Activated CD4-positive, alpha-beta T cell treated with anti-CD3 and anti-CD28 coated beads, Interleukin-2, Interleukin-4, amounts not matched to agents 100 ng/mL and 50 ng/mL, durations not matched to agents 16 hours and 8 hours (primary cell): ENCODE measurements at places on chromosomes 11 and 22.
A peak's percentile ranks its signal among the peaks of the same experiment; 100 is the strongest.

GRCh38 chr11:76592025-76592914 is 78.3 kb downstream of the LRRC32 start:
- DNase-seq = peak; percentile 56

GRCh38 chr11:106011481-106011880 is 10.6 kb downstream of the MSANTD4 start:
- DNase-seq = no peak

DNA sequence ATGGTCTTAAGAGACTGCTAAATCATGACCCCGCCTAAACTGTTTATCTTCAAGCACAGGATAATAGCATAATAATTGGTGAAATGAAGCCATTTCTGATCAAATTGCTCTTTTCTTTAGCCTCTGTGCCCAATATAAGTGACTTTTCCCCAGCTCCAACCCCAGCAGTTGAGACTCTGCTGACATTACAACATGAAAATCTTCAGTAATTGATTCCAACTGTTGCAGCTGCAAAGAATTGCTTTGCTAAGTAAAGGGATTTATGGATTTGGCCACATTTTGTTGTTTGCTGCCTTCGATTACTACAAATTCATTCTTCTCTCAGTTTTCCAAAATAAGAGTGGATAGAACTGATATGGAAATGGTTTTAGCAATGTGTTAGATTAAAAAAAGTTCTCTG is 576.7 kb upstream of the LRRC4C start:
- DNase-seq = no peak

- DNase-seq = no peak
Measured at GRCh38 chr11:106047631-106048030, 25.6 kb upstream of the MSANTD4 start.

- no peak for DNase-seq
Measured at GRCh38 chr22:17047656-17048055, 37.1 kb upstream of the IL17RA start.

DNA sequence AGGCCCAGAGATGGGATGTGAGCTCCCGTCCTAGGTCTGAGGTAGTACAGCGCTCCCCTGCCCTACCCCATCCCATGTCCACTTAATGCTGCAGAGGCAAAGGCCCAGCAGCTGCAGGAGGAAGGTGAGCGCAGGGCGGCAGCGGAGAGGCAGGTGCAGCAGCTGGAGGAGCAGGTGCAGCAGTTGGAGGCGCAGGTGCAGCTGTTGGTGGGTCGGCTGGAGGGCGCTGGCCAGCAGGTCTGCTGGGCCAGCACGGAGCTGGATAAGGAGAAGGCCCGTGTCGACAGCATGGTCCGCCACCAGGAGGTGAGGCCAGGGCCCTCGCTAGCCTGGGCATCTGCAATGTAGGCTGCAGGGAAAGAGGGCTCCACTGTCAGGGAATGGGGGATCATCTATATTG is 15.2 kb downstream of the CCDC157 start:
- DNase-seq = no peak

GRCh38 chr11:118114266-118114665 is 27.5 kb upstream of the SMIM35 start:
- DNase-seq = no peak

- no peak for DNase-seq
Measured at GRCh38 chr11:12677131-12677530, 2.9 kb downstream of the TEAD1 start.

- DNase-seq = no peak
Measured at GRCh38 chr11:102467080-102467708, 14.6 kb upstream of the TMEM123 start.

GRCh38 chr11:69474736-69475135 is 6.7 kb upstream of the LINC01488 start:
- no peak for DNase-seq

DNA sequence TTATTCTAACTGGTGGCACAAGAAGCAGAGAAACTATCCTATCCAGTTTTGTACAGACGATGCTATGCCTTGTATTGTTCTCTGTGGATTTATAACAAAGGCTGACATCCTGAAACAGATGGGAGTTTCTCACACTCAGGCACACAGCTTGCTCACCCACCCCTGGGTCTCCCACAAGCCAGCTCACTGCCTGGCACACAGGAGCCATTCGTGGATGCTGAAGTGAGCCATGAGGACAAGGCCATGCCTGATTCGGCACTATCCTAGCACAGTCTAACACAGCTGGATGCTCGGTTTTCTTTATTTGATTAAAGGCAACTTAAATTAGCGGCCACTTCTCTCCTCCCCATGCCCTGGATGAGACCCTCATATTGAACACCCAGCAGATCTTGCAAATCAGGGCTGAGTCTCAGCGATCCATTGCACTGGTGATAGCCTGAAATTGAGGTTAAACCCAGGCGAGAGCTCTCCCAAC is 25.7 kb upstream of the TMPRSS4 start:
- no peak for DNase-seq

GRCh38 chr11:35650006-35650405 is 12.6 kb upstream of the TRIM44 start:
- DNase-seq = peak; percentile 4

DNA sequence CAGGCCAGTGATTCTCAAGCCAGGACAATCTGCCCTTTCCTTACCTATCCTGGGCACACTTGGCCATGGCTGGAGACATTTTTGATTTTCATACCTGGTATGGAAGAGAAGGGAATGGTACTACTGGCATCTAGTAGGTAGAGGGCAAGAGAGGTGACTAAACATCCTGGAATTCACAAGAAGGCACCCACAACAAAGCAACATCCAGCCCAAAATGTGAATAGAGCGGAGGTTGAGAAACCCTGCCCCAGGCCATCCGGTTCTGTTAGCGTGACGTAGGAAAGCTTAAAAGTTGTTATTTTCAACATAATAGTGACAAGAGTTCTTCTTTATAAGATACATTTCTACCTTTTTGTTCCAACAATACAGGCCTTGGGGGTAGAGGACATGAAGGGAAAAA is 114.9 kb upstream of the ALX4 start:
- no peak for DNase-seq

DNA sequence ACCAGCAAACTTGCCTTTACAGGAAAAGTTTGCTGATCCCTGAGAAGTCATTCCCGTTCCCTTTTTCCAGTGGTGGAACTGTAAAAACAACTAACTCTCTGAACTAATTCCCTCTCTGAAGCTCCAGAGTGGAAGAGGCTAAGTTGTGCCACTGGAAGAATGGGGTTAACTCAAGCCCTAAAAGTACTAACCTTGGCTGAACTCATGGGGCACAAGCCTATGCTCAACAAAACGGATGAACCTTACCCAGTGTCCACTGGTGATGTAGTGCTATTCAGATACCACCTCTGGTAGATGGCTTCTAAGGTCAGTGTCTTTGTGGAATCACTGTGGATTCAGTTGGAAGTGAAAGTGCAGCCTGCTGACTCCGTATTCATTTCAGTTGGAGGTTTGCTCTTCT is 59.9 kb upstream of the GNAZ start:
- no peak for DNase-seq

DNA sequence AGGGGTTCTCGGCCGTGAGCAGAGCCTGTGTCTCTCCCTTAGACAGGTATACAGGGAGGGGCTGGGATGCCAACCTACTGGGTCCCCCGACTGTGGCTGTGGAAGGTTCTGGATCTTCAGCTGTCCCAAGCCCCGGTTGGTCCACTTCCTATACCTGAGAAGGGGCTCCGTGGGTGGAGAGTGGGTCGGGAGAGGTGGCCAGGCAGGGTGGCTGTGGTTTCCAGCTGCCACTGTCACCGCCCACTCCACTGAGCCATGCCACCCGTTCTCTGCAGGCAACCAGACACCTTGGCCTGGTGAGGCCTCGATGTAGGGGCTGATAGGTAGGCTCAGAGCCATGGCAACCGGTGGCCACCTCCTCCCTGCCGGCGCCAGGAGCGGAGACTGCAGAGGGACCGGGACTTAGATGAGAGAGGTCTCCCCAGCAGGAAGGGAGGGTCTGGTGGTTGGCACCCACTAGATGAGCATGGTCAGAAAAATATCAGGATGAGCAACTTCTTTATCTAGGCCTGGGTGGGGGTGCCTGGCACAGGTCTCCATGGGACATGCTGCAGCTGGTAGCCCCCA is 53.8 kb downstream of the TRIOBP start:
- no peak for DNase-seq

DNA sequence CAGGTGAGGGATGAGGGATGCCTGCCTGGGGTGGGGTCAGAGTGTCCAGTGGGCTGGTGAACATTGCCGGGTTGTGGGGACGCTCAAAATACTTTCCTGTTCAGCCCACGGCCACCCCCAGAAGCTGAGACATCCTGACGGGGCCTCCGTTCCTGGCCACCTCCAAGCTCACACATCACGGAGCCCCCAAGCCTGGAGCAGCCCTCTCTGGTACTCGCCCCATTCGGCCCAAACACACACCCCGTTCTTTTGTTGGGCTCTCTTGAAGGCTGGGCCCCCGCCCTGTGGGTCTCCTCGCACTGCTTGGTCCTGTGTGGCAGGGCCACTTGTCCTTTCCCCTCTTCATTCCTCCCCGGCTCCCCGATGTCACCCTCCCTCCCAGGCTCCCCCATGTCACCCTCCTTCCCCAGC is 442.6 kb downstream of the TBC1D22A start:
- no peak for DNase-seq

DNA sequence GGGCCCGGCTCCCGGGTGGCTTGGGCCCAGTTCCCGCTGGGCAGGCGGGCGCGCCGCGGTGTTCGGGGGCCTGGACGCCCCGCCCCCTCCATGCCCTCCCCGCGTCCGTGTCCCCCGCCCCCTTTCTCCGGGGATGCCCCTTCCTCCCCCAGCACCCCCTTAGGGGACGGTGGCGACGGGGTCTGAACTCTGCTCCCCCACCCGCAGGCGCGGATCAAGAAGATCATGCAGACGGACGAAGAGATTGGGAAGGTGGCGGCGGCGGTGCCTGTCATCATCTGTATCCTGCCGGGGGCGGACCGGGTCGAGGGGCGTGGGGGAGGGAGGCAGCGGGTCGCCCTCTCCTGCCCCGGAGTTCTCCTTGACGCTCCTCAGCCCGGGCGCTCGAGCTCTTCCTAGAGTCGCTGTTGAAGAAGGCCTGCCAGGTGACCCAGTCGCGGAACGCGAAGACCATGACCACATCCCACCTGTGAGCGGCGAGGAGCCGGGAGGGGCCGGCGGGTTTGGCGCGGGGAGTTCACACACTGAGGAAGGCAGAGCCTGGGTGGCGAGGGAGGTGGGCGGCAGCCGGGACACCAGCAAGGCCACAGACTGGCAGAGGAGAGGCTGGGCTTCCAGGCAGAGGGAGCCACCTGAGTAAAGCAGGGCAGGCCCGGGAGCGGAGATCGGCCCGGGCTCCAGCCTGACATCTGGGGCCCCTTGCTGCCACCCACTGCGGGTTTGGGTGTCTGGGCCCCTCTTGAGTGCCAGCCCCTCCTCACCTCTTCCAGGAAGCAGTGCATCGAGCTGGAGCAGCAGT is 546 bp downstream of the DRAP1 start:
- no peak for DNase-seq

GRCh38 chr11:128925250-128925600 is 17.4 kb downstream of the TP53AIP1 start:
- no peak for DNase-seq

- no peak for DNase-seq
Measured at GRCh38 chr11:116420770-116421528, 351.8 kb downstream of the BUD13 start.

- peak; percentile 66 for DNase-seq
Measured at GRCh38 chr11:64148226-64148916, 17.5 kb downstream of the MACROD1 start.

DNA sequence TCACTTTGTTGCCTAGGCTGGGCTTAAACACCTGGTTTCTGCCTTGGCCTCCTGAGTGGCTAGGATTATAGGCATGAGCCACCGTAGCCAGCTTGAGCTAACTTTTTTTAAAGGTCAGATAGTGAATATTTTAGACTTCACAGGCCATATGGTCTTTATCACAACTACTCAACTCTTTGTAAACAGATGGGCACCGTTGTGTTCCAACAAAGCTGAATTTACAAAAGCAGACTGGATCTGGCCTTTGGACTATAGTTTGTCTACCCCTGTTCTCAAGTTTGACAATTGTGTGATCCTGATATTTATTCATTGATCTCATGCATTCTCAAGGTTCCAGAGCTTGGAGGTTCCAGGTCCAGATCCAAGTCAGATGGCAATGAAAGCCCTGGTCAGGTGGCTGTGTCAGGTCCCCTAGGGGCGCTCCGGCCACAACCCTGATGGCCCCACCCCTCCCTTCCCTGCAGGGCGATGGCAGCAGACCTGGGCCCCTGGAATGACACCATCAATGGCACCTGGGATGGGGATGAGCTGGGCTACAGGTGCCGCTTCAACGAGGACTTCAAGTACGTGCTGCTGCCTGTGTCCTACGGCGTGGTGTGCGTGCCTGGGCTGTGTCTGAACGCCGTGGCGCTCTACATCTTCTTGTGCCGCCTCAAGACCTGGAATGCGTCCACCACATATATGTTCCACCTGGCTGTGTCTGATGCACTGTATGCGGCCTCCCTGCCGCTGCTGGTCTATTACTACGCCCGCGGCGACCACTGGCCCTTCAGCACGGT is 15.8 kb downstream of the P2RY2 start:
- no peak for DNase-seq

- DNase-seq = no peak
Measured at GRCh38 chr11:118610225-118610772, 2.9 kb downstream of the PHLDB1 start.

GRCh38 chr11:114773541-114774338 is 95.4 kb downstream of the NXPE2 start:
- DNase-seq = no peak

DNA sequence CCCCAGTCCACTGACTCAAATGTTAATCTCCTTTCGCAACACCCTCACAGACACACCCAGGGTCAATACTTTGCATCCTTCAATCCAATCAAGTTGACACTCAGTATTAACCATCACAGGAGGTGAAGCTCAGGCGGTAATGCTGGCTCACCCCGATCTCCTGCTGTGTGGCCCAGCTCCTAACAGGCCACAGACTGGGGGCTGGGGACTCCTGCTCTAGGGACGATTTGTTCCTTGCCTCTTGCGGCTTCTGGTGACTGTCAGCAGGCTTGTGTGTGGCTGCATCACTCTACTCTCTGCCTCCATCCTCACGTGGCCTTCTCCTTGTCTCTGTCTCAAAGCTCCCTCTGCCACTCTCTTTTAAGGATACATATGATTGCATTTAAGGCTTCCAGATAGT is 45.0 kb downstream of the SPON1 start:
- no peak for DNase-seq

DNA sequence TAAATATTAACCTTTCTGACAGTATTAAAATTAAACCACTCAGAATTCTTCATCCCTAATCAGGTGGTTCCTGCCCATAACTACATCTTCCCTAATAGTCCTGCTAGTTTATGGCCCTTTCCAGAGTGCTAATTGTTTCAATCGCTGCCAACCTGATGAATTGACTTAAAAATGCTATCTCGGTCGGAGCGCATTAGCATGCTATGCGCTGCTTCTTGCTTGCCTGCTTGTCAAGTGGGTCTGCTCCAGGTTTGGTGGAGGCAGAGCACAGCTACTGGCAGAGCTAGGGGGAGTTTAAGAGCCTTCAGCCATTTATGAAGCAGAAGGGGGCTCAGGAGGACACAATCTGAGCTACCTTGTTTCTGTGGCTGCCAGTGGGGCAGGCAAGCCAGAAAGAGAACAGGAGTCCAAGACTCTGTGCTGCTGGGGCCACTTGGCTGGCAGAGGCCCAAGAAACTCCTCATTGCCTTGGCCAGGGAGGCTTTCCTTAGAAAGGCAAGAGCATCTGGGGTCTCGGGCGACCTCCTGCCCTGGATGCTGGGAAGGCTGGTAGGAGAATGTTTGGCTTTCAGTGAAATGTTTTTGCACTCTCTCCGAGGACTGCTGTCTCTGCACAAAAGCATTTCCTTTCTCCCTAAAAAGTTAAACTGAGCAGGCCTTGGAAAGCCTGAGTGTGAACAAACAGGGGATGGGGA is 62.1 kb upstream of the PHOX2A start:
- DNase-seq = no peak
